ENCODE measurements at places on chromosomes 11 and 22.
A peak's percentile ranks its signal among the peaks of the same experiment; 100 is the strongest.

GRCh38 chr11:128582496-128583366 lies 4.6 kb downstream of the ETS1 start:
- no peak for DNase-seq

- DNase-seq: peak; percentile 69
These were observed 38.7 kb upstream of the TTC36 start for GRCh38 chr11:118488480-118489109.

- no peak for DNase-seq
These were observed 12.3 kb upstream of the UPK3A start for GRCh38 chr22:45272498-45272897.

DNA sequence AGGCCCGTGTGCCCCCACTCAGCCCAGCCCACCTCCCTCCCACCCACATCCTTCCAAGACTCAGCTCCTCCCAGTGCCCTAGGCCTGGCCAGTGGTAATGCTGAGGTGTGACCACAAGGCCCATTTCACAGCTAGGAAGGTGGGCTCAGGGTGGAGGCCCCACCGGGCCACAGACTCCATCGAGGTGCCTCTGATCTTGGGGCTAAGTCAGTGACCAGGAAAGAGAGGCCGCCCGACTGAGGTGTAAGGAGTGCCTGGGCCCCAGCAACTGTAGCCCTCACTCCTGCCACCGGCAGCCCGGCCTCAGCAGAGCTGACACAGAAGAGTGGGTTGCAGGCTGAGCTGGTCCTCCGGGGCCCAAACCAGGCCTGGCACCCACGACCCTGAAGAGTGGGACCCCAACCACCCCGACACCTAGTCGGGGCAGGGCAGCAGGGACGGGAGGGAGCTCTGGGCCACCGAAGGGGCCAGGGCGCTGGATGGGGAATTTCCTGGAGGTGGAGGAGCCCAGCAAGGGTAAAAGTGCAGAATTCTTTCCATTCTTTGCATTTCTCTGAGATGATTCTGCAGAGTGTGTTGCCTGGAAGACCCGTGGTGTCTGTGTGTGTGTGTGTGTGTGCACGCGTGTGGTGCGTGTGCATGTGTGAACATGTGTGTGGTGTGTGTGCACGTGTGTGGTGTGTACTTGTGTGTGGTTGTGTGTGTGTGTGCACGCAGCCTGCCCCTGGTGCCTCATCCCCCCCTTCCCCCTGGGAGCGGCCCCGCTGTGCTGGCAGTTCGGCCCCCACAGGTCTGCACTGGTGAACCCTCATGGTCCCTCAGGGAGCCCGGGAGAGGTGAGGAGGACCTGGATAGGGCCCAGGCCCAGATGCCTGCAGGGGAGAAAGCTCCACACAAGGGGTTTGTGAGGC lies 8.3 kb upstream of the PIM3 start:
- DNase-seq: peak; percentile 90

- no peak for DNase-seq
These were observed 49.3 kb downstream of the IGLL1 start for GRCh38 chr22:23530766-23531282.

GRCh38 chr11:121864660-121865059 lies 251.4 kb downstream of the BLID start:
- no peak for DNase-seq

DNA sequence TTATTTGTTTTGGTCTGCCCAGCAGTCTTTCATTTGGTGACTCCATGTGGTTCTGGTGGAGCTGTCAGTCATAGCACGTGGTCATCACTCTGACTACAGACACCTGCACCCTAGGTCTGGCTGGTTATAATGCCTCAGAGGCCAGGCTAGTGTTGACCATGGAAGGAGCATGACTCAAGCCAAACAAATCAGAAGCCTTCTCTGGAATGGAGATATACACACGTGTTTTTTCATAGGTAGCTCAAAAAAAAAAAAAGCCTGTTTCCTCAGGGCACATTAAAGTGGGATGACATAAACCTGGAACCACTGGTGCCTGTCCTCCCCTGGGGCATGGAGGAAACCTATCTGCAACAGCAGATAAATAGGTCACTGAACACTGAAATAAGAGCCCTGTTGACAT lies 8.1 kb upstream of the PLAAT3 start:
- DNase-seq: no peak

GRCh38 chr22:47374901-47375575 lies 612.6 kb downstream of the TBC1D22A start:
- DNase-seq: no peak

DNA sequence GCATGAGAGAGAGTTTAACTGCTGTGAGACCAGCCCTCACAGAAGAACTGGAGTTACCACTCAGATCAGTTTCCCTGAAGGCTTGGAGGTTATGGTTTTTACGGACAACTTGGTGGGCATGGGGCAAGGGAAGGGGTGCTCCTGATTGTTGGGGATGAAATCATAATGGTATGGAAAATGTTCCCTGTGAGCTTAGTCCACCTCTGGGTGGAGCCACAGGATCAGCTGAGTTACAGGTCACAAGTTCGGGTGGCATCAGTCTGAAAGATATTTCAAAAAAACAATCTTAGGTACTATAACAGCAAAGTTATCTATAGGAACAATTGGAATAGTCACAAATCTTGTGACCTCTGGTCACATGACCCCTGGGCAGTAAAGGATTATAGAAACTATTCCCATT lies 162.9 kb downstream of the DLG2 start:
- no peak for DNase-seq

DNA sequence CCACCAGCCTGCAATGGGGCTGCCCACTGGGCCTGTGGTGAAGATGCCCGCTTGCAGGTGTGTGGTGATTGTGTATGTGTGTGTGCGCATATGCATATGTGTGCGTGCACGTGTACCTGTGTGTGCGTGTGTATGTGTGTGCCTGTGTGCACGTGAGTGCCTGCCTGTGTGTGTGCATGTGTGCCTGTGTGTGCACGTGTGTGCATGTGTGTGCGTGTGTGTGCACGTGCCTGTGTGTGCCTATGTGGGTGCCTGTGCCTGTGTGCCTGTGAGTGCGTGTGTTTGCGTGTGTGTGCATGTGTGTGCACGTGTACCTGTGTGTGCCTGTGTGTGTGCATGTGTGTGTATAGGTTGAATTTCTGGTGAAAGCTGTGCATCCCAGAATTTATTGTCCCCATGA lies 2.4 kb upstream of the MUC6 start:
- no peak for DNase-seq

- no peak for DNase-seq
These were observed 31.7 kb downstream of the PGM2L1 start for GRCh38 chr11:74366576-74366975.

- no peak for DNase-seq
These were observed 374.6 kb upstream of the B3GAT1 start for GRCh38 chr11:134786636-134787035.

GRCh38 chr22:32204040-32204855 lies 625 bp downstream of the RFPL2 start:
- no peak for DNase-seq

DNA sequence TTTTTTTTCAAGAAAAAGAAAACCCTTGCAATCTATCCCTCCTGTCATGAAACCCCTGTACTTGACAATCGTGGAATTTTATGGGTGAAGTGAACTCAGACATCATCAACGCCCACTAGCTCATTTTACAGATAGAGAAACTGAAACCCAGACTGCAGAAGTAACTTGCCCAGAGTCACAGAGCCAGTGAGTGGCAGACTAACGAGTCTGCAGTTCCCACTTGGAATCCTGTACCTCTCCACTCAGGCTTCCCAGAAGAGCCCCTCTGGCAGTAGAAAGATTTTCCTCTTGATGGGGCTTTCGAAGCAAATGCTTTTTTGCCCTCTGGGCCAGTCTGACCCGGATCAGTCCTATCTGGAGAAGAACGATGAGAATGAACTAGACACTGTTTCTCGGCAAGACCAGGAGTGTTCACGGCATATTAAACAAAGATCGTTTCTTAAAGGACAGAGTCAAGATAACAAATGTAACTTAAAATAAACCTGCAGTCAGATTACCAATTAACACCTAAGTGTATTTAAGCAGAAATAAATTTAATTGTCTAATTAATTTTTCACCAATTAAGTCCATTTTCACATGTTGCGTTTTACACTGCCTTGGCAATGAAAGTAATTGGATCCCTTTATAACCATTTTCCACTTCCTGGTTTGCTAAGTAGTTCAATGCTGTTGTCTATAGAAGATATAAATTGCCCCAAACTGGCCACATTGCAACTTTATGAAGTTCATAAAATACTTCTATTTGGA lies 61.3 kb upstream of the CREB3L1 start:
- no peak for DNase-seq

- no peak for DNase-seq
These were observed 43.6 kb downstream of the ARHGAP8 start for GRCh38 chr22:44795701-44796630.

DNA sequence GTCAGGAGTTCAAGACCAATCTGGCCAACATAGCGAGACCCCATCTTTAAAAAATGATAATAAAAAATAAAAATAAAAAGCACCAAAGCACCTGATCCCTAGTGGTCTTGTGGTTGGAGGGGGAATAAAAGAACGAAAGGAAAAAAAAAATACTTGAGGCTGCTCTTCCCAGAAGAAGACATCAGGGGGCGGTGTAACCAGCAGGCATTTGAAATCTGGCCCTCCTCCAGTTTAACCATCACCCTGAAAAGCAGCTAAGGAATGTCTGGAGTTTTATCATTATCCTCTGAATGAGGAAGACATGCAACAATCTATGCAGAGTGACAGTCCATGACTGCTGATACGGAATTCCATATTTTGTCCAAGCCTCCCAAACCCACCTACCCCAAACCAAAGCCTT lies 5.6 kb upstream of the KCTD17 start:
- peak; percentile 64 for DNase-seq

DNA sequence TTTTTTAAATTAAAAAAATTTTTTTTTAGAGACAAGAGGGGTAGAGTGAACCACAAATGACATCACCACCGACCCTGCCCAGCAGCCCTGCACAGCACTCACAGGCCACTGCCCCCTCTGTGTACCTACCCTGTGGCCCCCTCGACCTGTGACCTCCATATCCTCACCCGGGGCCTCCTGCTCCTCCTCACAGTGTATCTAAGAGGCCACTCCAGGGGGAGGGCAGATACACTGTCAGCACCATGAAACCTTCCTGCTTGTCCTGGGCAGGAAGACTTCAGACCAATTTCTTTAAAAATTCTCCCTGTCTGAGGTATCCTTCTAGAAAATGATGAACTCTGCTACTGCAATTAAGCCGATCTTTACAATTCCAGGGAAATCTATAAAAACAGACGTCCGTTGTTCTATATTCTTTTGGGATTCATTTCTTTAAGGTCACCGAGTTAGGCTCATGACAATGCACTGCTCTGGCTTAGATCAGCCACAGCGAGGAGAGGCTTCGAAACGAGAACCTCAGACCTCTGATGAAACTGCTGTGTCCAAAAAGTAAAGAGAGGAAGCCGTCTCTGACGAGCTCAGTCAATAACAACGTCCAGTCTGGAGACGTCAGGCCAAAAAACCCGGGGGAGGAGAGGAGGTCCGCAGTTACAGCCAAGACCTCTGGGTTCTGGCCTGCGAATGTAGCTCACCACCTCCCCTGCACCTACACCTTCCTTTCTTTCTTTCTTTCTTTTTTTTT lies 17.5 kb downstream of the NFAM1 start:
- no peak for DNase-seq

- DNase-seq: no peak
These were observed 5.3 kb downstream of the TAGLN start for GRCh38 chr11:117204283-117205080.

GRCh38 chr11:108790501-108791299 lies 125.8 kb downstream of the DDX10 start:
- no peak for DNase-seq

GRCh38 chr22:39534591-39535356 lies 2.2 kb upstream of the RPS19BP1 start:
- peak; percentile 66 for DNase-seq

GRCh38 chr22:46068593-46069491 lies 81.5 kb upstream of the PPARA start:
- peak; percentile 78 for DNase-seq

GRCh38 chr11:93736129-93736528 lies 5.2 kb downstream of the TAF1D start:
- no peak for DNase-seq

DNA sequence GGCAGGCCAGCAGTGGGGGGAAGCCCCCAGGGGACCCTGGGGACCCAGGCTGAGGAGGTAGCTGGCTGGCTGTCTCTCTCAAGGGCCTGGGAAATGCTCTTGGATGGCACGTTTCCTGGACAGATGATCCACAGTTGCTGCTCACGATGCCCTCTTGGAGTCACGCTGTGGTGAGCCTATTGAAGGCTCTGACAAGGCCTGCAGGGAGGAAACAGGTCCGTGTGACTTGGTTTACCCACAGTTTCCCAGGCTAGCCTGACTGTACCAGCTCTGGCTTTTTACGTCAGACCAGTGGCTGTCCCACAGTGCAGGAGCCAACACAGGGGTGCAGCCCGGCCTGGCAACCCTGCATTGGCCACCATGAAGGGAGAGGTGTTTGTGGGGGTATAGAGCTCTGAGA lies 29.2 kb upstream of the PPARA start:
- no peak for DNase-seq

DNA sequence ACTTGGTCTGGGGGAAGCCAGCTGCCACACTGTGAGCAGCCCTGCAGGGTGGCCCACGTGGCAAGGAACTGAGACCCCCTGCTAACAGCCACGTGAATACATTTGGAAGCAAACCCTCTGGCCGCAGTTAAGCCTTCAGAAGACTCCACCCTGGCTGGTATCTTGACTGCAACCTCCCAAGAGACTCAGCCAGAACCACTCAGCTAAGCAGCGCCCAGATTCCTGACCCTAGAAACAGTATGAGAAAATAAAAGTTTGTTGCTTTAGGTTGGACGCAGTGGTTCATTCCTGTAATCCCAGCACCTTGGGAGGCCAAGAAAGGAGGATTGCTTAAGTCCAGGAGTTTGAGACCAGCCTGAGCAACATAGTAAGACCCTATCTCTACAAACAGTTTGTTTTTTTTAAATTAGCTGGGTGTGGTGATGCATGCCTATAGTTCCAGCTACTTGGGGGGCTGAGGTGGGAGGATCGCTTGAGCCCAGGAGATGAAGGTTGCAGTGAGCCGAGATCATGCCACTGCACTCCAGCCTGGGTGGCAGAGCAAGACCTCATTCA lies 8.7 kb downstream of the ZMAT5 start:
- DNase-seq: no peak

- no peak for DNase-seq
These were observed 716.6 kb downstream of the BRD1 start for GRCh38 chr22:49111085-49111484.

DNA sequence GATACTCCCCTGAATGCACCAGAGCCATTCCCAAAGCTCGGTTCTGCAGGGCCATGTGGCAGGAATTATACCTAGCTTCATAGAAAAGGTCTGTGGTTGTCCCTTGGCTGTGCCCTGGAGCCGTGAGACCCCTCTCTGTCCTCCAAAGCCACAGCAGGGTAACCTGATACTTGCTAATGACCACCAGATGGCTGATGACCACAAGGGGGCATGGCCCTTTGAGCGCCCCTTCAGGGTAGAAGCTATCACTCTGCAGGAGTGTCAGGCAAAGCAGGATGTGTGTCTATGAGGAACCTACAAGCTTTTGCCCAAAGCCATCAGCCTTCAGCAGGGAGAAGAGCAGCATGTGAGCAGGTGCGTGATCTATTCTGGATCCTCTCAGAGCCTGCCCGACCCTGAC lies 95.3 kb downstream of the NTM start:
- no peak for DNase-seq

- DNase-seq: no peak
These were observed 178.6 kb upstream of the NARS2 start for GRCh38 chr11:78753297-78753696.

- no peak for DNase-seq
These were observed 151.0 kb upstream of the B3GAT1 start for GRCh38 chr11:134562941-134563471.

Data from ACHN (cell line).